NCI-H526 treated with DMSO at 0.1 percent for 48 hours (cell line): ENCODE measurements at places on chromosomes 6 and 20.

- no peak for DNase-seq
Observed at GRCh38 chr6:160069459-160069858, 52.2 kb upstream of the SLC22A1 start.

- DNase-seq, result no peak
Observed at GRCh38 chr6:113654396-113654795, 202.7 kb upstream of the MARCKS start.

- no peak for DNase-seq
Observed at GRCh38 chr6:34161857-34162515, 16.1 kb upstream of the GRM4 start.

GRCh38 chr6:80541886-80542285 is 435.4 kb downstream of the BCKDHB start:
- no peak for DNase-seq

GRCh38 chr20:14093652-14094051 is 98.3 kb downstream of the MACROD2 start:
- peak; percentile 1 for DNase-seq

- DNase-seq, result no peak
Observed at GRCh38 chr6:148836751-148837150, 89.9 kb downstream of the UST start.

GRCh38 chr20:23925789-23926525 is 46.4 kb upstream of the CST5 start:
- no peak for DNase-seq

GRCh38 chr6:108029226-108029921 is 45.2 kb downstream of the OSTM1 start:
- no peak for DNase-seq

DNA sequence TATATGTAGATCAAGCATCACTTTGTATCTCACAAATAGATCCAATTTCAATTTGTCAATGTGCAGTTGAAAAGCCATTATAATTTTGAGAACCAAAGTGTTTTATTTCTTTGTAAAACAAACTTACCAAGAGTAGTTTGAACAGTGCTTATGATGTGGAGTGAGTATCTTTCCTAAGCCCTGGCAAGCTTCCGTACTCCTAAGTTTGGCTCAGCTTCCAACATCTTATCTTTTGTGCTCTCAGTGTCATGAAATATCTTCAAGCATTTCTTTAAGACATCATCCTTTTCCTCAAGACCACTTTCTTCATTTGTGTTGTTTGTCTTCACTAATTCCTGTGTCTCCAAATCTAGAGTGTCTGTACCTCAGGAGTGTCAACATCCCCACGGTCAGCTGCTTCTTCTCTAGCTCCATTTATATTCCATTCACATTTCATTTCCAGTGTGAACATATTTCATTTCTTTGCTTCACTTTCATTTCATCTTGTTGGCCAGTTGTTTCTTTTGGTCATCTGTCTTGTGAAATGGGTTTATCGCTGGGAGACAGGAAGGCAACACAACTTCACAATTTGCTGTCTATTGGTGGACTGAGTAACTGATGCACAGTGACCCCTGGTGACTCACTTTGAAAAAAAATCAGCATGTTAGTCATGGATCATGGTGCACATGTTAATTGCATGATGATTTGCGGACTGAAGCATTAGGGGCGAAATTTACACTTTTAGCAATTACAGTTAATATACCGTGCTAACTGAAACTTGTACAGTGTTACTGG is 36.9 kb downstream of the SLC24A3 start:
- no peak for DNase-seq

DNA sequence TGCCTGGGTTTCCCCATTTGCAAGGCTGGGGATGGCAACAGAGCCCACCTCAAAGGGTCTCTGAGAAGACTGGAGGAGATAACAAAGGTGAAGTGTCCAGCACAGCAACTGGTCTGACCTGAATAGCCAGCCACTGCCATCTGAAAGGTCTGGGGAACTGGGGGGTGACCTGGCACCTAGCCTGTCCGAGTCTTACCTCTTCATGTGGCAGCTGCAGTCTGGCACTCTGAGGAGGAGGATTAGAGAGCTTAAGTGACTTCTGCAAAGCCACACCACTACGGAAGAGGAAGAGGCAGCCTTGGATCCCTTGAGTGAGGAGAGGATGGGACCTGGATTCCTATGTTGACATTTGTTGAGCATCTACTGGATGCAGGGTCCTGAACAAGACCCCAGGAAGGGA is 22.2 kb downstream of the C20orf203 start:
- DNase-seq, result no peak

DNA sequence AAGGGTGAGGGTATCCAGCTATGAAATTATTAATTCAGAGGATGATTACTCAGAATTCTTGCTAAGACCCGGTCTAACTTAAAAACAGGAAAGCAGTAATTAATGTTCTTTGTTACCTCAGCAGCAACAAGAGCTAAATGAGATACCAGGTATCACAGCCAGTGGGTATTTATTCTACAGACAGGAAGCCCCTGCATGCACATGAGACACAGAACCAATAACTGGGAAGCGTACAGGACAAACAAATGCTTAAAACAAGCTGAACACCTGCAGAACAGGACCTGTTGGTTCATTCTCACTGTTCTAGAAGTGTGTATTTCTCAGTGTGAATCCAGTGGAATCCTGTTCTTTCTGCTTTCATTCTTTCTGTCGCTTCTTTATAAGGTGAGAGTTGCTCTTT is 30.9 kb downstream of the SCML4 start:
- no peak for DNase-seq

- no peak for DNase-seq
Observed at GRCh38 chr6:159380114-159380513, 210.9 kb downstream of the FNDC1 start.

DNA sequence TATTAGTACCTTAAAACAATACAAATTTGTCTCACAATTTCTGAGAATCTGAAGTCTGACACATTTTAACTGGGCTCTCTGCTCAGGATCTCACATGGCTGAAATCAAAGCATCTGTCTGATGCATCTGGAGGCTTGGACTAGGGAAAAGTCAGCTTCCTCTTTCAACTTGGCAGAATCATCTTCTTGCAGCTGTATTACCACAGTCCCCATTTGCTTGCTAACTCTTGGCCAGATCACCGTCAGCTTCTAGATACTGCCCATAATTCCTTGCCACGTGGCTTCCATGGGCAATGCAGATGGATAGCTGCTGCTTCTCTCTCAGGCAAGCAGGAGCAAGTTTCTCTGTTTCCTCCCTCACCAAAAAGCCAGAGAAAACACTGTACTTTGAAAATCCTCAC is 1106.4 kb upstream of the CITED2 start:
- DNase-seq, result no peak

DNA sequence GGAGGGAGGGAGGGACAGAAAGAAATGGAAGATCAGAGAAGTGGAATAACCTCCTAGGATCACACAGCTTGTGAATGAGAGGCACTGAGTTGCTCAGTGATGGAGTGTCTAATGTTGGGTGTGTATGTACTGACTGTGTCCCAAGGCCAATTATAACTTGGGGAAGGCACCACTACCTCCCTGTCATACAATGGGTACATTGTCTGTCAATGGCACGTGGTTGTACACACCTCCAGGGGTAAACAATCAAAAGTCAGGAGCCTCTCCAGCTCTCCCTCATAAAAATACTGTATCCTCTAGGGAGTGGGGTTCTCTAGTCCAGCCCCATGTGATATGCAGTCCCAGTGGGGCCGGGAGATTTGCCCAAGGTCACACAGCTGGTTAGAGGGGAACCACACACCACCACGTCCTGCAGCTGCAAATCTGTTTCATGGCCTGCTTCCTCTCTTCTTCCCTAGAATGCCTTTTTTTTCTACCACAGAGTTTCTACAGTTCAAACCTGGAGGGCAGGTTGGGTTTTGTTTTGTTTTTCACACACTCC is 112.5 kb downstream of the SNX5 start:
- peak; percentile 86 for DNase-seq

- no peak for DNase-seq
Observed at GRCh38 chr20:709991-710779, 34.6 kb upstream of the SCRT2 start.

DNA sequence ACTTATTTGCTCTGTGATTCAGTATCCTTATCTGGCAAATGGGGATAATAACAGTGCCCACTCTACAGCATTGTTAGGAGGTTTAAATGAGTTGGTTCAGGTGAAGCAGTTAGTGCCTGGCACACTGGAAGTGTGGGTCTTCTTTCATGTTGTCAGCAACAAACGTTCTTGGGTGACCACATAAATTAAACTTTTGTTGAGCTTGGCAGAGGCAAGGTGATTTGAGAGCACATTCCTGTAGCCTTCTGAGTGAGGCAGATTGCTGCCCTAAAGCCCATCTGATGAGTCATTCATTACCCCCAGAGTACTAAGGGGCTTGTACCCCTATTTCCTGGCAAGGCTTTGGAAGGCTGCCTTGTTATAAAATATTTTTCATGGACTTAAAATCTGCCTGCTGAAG is 25.8 kb downstream of the SEC23B start:
- DNase-seq, result no peak

GRCh38 chr6:117548797-117549301 is 53.5 kb downstream of the GOPC start:
- DNase-seq, result no peak

DNA sequence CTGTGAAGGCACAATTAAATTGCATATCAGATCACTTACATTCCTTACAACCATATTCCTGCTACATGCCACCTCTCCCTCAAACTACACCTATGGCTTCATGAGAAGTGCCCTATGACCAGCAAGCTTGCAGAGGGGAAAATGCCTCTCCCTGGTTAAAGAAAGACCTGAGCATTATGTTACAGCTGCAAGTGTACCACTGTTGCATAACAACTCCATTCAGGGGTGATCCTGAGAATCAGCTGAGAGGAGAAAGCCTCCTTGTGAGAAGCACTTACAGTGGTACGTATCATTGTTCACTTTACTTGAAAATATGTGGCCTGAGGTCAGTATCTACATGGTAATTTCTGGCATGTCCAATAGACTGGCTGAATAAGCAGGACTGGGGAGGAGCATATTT is 20.0 kb downstream of the PDSS2 start:
- DNase-seq, result no peak

DNA sequence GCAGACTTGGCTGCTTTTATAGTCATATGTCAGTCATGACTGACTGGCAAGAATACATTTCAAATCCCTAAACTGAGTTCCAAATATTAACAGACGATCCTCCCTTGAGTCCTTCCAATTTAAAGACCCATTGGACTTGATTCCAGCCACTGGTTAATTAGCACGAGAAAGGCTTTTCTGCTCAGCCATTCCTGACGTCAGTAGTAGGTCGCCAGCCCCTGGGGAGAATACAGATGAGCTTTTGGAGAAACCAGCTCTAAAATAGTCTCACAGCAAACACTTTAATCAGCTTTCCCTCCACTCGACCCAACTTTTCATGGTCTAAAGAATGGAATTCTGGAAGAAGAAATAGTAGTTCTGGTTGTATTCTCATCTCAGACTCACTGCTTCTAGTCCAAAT is 91.6 kb downstream of the SLC22A3 start:
- no peak for DNase-seq

- DNase-seq, result peak; percentile 43
Observed at GRCh38 chr20:46022411-46023147, 6.4 kb upstream of the SLC12A5 start.

DNA sequence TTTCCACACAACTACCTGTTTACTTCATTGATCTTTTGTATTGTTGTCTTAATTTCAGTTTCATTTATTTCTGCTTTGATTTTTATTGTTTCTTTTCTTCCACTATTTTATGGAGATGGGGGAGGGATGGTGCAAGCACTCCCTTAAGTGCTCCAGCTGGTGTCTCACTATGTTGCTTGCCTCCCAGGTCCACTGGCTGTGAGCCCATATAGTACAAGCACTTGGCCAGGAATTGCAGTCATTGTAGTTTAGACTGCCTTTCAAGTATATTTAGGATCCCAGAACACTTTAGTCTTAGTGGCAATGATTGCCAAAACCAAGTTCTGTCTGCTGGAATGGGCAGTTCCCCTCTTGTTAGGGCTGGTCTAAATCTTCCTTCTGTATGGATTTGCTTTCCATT is 34.9 kb upstream of the MAN1A1 start:
- no peak for DNase-seq

GRCh38 chr6:57276946-57277345 is 40.5 kb upstream of the PRIM2 start:
- no peak for DNase-seq

GRCh38 chr20:41063442-41063841 is 34.8 kb downstream of the TOP1 start:
- DNase-seq, result peak; percentile 88

DNA sequence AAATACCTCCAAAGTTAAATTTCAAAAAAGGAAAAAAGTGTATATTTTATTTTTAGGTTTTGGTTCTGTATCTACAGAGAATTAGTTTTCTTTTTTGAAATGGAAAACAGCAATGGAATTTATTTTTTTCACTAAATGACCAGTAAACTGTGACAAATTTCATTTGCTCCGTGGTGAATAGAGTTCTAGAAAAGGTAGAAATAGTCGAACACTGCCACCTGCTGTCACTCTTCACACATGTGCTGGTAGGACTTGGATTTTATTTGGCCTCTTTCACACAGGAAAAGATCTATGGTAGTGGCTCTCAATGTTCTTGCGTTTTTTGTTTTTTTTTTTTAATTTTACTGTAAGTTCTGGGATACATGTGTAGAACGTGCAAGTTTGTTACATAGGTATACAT is 312.5 kb downstream of the EYA4 start:
- peak; percentile 11 for DNase-seq
